ENCODE measurements at places on chromosomes 16 and 17.

- no peak for DNase-seq
These were observed 8.3 kb upstream of the SPNS3 start for GRCh38 chr17:4425398-4425797.

DNA sequence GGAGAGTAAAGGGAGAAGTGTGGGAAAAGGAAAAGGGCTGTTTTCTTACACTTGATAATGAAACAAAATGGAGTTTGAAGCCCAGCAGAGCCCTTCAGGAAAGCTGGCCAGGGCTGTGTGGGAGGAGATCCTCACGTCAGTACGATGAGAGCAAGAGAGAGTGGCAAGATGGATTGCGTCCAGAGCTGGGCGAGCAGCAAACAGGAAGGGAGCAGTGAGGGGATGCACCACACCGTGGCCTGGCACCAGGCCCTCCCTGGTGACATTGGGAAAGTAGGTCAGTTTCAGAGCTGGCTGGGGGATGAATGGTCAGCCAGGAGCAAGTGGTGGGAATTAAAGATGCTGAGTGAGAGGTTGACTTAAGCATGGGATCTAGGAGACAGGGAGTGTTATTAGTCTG is 273.6 kb downstream of the GRIN2A start:
- no peak for DNase-seq

GRCh38 chr16:50400312-50400966 is 31.7 kb upstream of the BRD7 start:
- no peak for DNase-seq

DNA sequence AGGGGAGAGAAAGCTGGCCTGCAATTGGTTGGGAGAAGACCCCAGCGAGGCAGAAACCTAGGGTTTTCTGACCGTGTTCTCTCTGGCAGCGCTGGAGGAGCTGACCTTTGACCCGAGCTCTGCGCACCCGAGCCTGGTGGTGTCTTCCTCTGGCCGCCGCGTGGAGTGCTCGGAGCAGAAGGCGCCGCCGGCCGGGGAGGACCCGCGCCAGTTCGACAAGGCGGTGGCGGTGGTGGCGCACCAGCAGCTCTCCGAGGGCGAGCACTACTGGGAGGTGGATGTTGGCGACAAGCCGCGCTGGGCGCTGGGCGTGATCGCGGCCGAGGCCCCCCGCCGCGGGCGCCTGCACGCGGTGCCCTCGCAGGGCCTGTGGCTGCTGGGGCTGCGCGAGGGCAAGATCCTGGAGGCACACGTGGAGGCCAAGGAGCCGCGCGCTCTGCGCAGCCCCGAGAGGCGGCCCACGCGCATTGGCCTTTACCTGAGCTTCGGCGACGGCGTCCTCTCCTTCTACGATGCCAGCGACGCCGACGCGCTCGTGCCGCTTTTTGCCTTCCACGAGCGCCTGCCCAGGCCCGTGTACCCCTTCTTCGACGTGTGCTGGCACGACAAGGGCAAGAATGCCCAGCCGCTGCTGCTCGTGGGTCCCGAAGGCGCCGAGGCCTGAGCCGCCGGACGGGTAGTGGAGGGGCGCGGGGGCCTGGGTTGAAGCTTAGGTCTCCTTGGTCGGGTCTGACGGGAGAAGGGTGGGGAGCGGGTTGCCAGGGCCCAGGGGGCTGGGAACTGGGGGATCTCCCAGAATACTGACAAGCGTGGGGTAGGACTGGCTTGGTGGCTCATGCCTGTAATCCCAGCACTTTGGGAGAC is 7.4 kb upstream of the PYDC1 start:
- no peak for DNase-seq

DNA sequence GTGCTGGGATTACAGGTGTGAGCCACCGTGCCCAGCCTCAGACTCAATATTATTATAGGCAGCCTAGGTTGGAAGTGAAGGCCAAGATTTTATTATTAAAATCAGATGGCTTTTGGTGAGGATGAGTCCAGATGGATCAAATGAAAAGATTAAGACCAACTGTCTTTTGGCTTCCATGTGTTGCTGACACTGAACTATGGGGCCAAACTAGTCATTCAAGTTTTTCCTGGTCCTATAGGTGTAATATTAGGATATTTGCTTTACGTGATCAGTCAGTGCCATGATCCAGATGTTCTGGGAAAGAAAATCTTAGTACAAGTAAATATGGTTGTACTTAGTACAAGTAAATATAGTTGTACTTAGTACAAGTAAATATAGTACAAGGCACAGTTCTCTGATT is 140.6 kb downstream of the MAP2K6 start:
- DNase-seq, result no peak

DNA sequence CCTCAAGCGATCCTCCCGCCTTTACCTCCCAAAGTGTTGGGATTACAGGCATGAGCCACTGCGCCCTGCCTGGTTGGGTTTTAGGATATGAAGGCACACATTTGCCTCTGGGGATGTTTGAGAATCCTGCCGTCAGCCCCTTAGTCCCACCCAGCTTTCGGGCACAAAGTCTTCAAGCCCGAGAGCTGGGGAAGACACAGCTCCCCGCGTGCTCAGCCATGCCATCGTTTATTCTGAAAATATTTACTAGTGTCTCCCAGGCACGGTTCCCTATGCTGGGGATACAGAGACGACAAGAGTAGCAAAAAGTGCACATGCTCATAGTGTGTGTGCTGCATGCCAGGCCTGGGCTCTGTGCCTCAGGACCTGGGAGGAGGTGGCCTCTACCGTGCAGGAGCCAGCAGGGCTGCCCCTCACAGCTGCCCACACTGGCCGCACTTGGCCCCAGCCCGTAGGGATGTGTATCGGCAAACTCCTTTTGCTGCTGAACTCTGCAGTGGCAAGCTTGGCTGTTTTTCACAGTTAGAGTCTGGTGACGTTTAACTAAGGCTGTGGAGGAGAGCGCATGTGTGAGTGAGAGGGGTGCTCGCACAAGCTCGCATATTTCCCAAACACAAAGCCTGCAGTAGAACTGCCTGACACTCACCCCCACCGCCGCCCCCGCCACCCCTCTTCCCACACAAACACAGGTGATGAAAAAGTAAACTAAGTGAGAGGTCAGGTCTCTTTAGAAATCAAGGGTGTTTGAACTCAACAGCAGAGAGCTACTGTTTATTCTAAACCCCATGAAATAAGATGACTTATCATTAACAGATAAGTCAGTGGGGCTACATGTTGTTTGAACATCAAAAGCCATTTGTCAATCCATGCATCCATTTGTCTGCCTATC is 266.4 kb downstream of the MRTFB start:
- no peak for DNase-seq

GRCh38 chr16:47644166-47644565 is 183.0 kb downstream of the PHKB start:
- DNase-seq, result no peak

DNA sequence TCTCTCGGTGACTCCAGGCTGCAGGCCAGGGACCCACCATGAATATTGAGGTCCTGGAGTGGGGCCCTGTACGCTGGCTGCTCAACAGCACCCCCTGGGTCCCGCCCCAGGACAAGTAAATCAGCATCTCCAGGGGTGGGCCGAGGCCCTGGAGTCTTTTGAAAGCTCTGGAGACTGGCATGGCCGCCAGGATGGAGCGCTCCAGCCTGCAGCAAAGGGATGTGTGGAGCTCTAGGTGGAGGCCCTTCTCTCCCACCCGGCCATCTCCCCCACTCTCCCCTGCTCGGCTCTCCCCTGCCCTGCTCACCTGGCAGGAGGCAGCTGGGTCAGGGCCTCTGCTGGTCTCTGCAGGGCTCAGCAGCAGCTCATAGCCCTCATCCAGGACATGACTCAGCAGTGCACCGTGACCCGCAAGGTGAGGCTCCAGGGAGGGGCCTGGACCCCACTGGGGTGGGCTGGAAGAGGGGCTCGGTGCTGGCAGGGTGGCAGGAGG is 16.6 kb downstream of the SGSH start:
- DNase-seq, result no peak

Measured in activated T-cell treated with anti-CD3 and anti-CD28 coated beads for 1 hour (primary cell).